ENCODE measurements at places on chromosomes 3 and 15.

GRCh38 chr3:172137287-172138192 lies 98.2 kb downstream of the FNDC3B start:
- DNase-seq: no peak

- DNase-seq: no peak
Measured at GRCh38 chr15:70768257-70768883, 5.0 kb upstream of the UACA start.

- DNase-seq: no peak
Measured at GRCh38 chr3:30694148-30694547, 87.7 kb downstream of the TGFBR2 start.

GRCh38 chr3:150773616-150774192 lies 10.7 kb upstream of the SIAH2 start:
- no peak for DNase-seq

- no peak for DNase-seq
Measured at GRCh38 chr15:64502551-64502950, 42.2 kb downstream of the ZNF609 start.

- DNase-seq: no peak
Measured at GRCh38 chr3:53181024-53181371, 20.0 kb downstream of the PRKCD start.

- no peak for DNase-seq
Measured at GRCh38 chr15:65450556-65450955, 27.8 kb upstream of the IGDCC4 start.

GRCh38 chr3:42229942-42230688 lies 35.9 kb downstream of the CCK start:
- DNase-seq: peak; percentile 16

Data from nephron progenitor cell (in vitro differentiated cells).